ENCODE measurements at places on chromosomes 3 and 15.

- DNase-seq, result peak; percentile 35
These were observed 93.7 kb downstream of the MCTP2 start for GRCh38 chr15:94324835-94325767.

DNA sequence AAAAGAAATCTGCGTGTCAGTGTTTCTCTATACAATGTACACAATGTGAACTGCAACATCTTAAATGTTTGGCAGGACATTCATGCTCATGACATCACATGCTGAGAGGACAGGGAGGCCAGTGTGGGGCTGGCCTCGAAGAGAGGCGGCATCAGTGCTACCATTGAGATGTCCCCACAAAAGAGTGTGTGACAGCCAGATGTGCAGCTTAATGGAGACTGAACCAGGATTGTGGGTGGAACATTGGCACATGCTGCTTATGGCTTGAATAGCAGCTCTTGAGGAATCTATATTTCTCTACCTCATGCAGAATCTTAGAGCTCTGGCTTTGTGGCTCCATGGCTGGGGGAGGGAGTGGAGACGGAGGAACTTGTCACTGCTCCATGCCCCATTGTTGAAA, 18.5 kb downstream of the CLDN11 start:
- no peak for DNase-seq

DNA sequence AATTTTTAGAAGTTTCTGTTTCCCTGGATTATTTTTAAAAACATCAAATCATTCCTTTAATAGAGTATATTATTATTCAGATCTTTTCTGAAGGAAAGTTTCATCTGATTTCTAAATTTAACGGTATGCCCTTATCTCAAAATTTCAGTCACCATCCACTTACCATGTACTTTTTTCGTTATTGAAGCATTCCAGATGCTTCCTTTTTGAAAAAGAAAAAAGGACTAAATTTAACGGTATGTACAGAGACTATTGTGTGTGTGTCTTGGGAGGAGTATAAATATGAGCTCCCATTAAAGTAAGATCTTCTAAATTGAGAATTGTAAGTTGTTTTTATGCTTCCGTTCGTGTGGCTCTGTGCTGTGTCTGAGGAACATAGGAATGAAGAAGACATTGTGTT, 517.4 kb upstream of the GOLIM4 start:
- DNase-seq, result no peak

- peak; percentile 99 for DNase-seq
These were observed 10.7 kb upstream of the ANXA2 start for GRCh38 chr15:60408463-60408981.

DNA sequence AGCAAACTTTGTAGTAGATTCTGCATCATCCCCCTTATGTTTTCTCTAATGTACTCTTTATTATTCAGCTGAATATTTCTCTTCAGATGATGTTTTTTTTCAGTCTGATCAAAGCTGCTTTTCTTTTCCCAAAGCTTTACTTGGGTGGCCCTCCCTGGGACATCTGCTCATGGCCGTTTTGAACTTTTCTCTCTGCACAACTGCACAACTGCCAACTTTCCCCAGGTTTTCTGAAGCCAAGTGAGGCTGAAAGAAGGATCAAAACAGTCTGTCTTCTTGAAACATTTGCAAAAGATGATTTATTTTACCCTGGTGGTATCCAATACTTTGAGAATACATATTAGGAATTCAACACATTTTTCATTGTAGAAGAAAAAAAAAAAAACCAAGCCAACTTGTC, 43.0 kb downstream of the GASK1A start:
- DNase-seq, result no peak

DNA sequence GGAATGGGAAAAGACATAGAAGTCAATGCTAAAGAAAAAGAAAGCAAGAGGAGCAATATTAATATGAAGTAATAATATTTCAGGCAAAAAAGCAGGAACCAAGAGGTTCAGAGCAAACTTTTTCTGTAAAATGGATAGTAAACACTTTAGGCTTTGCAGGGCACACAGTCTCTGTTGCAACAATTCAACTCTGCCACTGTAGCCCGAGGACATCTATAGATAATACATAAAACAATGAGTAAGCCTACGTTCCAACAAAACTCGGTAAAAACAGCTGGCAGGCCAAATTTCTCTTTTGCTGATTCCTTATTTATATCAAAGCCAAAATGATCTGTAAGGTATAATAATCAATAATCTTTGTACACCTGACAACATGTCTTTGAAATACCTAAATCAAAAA, 56.8 kb downstream of the SMAD6 start:
- DNase-seq, result no peak

DNA sequence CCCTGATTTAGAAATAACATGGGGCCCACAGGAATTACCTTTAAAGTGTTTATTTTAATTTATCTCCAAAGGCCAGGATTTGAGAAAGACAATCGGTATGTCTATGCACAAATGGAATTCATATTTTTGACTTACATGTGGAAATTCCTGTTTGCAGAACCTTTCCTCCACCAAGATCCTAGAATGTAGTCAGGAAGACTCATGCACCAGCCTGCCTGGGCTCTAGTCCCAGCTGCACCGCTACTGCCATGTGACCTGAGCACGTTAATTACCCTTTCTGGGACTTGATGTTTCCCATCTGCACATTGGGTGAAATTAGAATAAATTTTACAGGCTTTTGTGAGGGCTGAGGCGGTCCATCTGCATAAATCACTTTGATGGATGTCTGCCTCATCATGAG, 194.2 kb downstream of the ATP10A start:
- no peak for DNase-seq

DNA sequence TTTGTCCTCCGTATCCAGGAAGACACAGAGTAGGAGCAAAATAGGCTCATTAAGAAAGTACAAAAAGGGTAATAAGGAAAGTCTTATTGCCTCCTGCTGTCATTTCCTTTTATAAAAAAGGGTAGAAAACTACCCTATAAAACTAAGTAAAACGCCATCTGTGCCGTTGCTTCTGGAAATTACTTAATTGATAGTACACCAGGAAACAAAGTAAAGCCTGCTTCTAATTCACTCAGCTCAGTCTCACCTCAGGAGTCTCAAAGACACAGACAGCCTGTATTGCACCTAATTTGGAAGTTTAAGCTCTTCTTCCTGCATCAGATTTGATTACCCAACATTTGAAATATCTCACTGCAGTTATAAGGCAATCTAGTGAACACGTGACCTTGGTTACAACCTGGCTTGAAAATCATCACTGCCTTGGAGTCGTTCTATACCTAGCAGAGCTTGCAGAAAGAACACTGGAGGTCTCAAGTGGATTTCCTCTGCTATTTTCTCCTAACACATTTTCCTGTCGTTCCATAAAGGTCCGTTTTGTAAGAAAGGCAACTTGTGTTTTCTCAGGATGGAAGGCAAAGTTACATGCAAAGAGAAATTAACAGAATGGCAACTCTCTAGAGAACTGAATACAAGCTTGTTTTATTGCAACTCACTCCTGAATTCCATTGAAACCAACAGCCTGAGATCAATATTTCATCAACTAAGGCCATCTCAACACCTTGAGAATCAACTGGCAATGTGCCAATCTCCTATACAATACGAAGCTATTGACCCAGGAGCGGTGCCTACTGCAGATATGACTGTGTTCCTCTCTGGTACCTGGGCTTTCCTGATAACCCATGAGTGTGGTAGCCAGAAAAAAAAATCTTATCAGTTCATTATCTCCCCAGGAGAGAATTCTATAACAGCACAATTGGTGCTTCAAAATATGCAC, 203.3 kb upstream of the LMCD1 start:
- no peak for DNase-seq

DNA sequence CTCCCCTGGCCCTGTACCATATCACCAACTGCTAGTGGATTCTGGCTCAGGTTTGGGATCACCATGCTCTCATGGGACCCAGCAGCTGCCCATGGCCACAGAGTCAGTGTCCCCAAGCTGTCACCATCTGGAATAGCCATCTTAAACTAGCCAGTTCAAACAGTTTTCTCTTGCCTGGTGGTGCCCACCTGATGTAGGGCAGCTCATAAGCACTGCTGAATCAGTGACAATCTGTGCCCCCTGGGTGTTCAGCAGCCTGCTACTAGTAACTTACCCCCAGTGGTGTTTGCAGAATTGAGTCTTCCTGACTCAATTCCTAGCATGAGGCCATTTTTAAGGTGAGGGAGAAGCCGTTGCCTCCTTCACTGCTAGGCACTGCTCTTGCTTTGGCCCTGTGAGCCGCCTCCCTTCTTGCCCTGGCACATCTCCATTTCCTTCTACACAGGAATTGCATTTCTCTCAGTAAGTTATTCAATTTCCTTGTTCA, 7.9 kb downstream of the RPSA start:
- no peak for DNase-seq

- no peak for DNase-seq
These were observed 1.6 kb downstream of the PARP3 start for GRCh38 chr3:51943451-51944391.

- no peak for DNase-seq
These were observed 19.6 kb downstream of the SEMA7A start for GRCh38 chr15:74414081-74414580.

DNA sequence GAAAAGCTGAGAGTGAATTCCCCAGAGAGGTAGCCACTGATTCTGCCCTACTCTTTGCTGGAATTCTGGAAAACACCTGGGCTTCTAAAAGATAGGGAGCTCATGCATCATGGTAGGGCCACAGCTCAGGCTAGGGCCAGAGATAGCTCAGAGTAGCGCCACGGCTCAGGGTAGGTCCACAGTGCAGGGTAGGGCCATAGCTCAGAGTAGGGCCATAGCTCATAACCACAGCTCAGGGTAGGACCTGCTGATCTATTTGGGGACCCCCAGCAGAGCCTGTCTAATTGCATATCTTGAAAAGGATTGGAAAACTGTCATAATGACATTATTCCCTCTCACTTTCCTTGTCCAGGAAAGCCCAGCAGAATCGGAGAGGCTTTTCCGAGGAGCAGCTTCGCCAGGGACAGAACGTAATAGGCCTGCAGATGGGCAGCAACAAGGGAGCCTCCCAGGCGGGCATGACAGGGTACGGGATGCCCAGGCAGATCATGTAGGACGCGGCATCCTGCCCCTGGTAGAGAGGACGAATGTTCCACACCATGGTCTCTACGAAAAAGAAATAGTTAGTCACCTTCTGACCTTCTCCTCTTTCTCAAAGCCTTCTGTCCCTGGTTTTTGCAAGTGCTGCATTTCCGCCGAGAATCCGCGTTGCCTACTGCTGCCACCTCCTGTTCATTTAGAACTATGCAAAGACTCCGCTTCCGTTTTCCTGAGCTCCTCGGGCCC, 14.5 kb downstream of the TAGLN3 start:
- DNase-seq, result no peak

- DNase-seq, result peak; percentile 74
These were observed 12.7 kb upstream of the TSPAN3 start for GRCh38 chr15:77083381-77084160.

- DNase-seq, result no peak
These were observed 29.8 kb downstream of the DNAJC19 start for GRCh38 chr3:180959691-180960090.

DNA sequence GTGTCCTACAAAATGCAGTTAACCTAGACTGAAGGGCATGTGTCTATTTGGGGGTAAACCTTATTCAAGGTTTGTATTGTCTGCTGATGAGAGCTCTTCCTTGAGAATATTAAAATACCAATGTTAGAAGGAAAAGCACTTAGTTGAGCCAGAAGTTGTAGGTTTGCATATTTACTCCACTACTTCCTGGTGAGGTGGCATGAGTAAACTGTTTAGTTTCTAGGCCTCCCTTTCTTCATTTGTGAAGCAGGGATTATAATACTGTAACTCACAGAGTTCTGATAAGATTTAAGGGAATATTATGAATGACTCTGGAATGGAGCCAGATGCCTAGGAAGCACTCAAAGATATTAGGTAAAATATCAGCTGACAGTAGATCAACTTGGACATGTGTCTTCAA, 46.7 kb downstream of the CD200R1L start:
- DNase-seq, result peak; percentile 61

GRCh38 chr15:74209560-74209958, 7.0 kb upstream of the STRA6 start:
- DNase-seq, result no peak

GRCh38 chr3:10743366-10744097, 72.5 kb upstream of the SLC6A11 start:
- DNase-seq, result no peak

GRCh38 chr15:40941528-40942336, 11.5 kb upstream of the CHAC1 start:
- DNase-seq, result no peak

DNA sequence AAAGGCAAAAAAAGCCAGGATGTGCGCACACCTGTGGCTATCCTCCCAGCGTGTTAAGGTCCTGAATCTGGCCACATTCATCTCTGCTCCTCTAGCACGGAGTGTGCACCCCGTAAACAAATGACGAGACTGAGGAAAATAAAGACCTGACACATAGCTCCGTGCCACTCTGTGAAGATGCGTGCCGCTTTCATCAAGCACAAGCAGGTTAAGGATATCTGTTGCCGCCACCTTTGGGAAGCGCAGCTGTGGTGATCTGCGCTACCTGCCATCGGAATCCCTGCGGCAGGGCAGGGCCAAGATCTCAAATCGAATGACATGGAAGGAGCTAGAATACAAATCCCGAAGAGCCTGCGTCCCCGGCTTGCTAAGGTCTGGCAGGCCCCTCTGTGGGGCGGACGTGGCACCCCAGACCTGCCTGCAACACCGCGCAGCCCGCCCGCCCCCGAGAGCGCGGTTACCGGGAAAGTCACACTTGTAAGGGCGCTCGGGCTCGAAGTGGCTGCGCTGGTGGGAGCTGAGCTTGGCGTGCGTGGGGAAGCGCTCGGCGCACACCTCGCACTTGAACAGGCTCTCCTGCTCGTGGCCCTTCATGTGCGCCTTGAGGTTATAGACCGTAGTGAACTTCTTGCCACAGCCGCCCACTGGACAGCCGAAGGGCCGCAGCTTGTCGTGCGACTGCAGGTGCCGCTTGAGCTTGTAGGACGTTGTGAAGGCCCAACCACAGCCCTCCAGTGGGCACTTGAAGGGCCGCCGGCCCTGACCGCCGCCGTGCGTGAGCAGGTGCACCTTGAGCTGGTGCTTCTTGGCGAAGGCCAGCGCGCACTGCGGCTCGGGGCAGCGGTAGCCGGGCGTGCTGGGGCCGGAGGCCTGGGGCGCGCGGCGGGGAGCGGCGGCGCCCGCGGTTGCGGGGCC, 936 bp downstream of the ZXDC start:
- DNase-seq, result peak; percentile 38

- no peak for DNase-seq
These were observed 832 bp downstream of the SLC41A3 start for GRCh38 chr3:126083138-126083445.

DNA sequence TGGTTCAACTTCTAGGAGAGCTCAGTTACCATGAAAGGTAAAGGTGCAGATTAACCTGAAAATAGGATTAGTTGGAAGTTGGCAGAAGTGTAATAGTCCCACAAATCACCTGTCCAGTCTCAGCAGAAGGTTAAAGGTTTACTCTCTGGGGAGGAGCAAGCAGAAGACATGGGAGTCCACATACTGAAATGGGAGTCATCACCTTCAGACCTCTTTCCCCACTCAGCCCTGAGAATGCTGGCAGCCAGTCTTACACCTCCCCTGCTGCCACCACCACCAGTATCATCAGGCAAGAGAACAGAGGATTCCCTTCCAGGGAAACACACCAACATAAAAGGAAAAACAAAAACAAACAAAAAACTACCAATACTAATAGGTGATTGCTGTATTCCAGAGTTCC, 13.8 kb upstream of the PLA2G4D start:
- no peak for DNase-seq

- no peak for DNase-seq
These were observed 4.0 kb upstream of the PLAAT1 start for GRCh38 chr3:193237030-193237429.
